ENCODE measurements at places on chromosomes 2 and 18. TPM values are rescaled to one million over a fixed set of nuclear protein-coding genes. Genes with fewer than 3 reads are reported as not detected.
A peak's percentile ranks its signal among the peaks of the same experiment; 100 is the strongest.

DNA sequence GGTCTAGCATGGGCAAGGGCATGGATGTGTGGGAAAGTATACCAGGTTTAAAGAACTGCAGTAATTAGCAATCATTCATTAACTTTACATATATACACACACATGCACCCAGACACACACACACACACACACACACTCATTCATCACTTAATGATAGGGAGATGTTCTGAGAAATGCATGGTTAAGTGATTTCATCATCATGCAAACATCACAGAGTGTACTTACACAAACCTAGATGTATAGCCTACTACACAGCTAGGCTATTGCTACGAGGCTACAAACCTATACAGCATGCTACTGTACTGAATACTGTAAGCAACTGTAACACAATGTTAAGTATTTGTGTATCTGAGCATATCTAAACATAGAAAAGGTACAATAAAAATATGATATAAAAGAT is 83.6 kb downstream of the COLEC12 start:
- DNase-seq = no peak

GRCh38 chr2:204339212-204339715 is 206.0 kb upstream of the PARD3B start:
- DNase-seq = no peak

DNA sequence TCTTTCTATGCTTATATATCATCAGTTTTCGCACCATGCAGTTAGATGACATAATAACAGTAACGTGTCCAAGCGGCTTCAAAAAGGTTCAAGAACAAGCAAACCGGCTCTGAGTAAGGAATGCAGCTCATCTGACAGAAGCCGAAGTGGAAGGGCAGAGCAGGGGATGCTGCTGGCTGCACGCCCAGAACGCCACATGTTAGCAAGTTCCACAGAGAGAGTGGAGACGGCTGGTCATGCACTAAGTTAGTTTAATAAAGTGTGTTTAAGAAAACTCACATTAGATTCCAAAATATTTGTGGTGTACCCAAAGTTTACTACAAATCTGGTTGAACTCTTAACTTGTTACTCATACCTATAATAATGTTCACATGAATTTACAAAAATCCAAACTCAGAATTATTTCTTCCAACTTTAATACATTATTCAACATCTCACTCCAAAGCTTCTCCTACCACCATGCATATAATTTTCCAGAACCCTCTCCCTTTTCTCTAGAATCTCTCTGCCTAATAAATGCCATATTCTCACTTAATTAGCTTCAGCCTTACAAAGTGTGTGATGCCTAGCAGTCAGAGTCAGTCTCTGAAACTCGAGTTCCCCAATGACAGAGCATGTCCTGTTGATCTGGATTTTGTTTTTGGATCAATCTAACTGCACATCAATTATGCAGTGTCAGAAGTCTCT is 170.0 kb downstream of the DNAH7 start:
- DNase-seq = peak; percentile 98

DNA sequence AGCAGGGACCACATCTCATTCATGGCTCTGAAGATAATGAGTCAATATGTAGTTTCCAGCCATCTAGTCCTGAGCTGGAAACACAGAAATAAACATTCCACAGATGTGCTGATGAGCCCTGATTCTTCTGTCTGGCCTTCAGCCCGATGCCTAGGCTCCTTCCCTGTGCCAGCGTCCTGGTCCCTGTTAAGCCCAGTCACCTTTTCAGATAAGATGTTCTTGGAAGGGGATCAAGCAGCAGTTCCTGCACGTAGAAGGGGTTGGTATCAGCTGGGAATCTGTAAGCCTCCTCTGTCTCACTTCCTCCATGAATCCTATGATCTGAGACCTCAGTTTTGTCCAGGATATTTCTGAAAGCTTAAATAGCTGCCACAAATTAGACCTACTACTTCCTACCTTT is 149.3 kb downstream of the TTC32 start:
- no peak for DNase-seq

SPAST gene
- 4.5 TPM for polyA plus RNA-seq

DNA sequence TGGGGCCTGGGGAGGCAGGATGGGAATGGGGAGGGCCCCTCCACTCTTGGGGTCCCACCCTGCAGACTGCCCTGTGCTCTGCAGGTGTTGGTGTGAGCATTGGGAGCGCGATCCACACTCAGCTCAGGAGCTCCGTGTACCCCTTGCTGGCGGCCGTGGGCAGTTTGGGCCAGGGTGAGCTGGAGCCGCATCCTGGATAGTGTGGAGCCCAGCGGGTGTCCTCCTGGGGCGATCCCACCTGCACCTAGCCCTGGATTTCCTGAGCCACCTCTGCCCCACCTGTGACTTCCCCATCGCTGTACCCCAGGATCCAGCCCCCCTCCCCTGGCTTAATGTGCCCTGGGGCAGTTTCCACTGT is 2.6 kb downstream of the PROM2 start:
- DNase-seq = no peak

CDH2 gene
- polyA plus RNA-seq = 180 TPM

DNA sequence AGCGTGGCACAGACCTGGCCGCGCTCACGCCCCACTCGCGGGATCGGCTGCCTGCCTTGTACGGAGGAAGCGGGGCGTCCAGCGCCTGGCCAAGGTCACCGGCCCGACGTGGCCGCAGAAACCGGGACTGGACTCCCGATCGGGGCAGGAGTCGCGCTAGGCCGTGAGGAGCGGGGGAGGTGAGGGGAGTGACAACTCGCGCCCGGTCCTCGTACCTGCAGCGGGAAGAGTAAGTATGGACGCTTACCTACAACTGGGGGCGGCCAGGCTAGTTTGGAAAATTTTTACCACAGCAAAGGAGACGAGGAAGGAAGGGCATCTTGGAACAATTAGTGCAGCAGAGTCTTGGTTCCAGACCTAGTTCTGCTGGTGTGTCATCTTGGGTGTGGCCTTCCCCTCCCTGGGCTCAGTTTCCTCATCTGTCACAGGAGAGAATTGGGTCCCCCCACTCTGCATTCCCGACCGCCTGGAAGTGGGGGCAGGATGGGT is 693 bp downstream of the UBE2F start:
- DNase-seq = no peak

Data from BJ (cell line).